ENCODE measurements at places on chromosomes 6 and 20.

DNA sequence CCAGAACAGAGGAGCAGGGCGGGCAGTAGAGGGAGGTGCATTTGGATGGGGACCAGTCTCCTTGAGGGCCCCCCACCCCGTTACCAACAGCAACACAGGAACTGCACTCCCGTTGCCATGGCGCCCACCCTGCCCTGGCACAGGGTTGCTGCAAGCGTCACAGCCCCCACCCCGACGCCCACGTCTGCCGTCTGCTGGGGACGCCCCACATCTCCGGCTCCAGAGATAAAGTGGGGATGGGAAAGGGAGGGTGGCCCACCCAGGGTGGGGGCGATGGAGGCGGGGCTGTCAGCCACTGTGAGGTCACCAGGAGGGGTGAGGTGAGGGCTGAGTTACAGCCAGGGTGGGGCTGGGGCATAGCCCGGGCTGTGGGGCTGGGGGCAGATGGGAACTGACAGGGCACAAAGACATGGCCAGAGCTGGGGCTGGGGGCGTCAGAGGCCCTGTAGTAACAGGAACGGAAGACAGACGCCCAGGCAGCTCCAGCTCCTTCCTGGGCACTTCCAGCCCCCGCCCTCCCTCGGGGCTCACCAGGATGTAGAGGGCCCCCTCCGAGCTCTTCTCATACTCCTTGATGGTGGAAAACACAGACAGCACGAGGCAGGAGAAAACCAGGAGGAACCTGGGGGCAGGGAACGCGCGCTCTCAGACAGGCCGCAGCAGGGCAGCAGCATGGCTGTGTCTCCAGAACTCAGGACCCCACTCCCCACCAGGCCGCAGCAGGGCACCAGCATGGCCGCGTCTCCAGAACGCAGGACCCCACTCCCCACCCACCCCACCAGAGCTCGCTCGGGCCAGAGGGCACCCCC is 26.0 kb downstream of the KCNQ2 start:
- DNase-seq = no peak

GRCh38 chr6:158765499-158766068 is 53.6 kb downstream of the EZR start:
- DNase-seq = no peak

DNA sequence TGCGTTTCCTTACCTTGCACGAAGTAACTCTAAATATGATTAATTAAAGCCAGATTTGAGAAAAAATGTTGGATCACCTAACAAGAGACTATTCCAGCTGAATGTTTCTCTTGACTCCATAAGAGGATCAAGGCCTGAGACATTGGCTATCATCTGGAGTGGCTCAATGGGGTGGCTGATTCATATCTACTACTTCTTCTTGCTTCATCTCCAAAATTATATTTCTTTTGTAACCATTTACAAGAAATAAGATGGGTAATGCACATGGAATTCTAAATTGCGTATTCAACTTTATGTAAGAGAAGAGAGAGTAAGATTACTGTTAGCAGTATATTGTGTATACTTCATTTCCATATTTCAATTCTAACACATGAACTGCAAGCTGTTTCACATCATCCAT is 819.0 kb upstream of the EYS start:
- DNase-seq = no peak

GRCh38 chr20:14291502-14291901 is 45.9 kb downstream of the FLRT3 start:
- DNase-seq = no peak

- no peak for DNase-seq
Observed at GRCh38 chr20:3815703-3816315, 4.5 kb upstream of the AP5S1 start.

DNA sequence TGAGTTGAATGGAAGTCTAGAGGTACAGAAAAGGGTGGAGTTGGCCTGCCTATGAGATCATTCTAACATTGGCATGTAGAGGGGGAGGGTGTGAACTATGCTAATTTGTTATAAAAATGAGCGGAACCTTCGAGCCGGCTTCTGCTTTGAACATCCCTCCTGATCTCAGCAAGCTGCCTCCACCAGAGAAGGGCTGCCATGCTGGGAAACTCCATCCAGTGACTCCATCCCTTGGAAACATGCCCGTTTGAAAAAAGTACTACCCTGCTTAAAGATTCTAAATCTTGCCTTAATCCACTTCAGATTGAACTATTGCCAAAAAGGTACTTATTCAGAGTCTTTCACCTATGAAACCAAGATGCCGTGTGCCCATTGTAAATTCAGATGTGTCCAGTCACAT is 43.6 kb upstream of the TMEM170B start:
- DNase-seq = no peak

All from WTC11 (cell line).